ENCODE measurements at places on chromosomes 2 and 18.

DNA sequence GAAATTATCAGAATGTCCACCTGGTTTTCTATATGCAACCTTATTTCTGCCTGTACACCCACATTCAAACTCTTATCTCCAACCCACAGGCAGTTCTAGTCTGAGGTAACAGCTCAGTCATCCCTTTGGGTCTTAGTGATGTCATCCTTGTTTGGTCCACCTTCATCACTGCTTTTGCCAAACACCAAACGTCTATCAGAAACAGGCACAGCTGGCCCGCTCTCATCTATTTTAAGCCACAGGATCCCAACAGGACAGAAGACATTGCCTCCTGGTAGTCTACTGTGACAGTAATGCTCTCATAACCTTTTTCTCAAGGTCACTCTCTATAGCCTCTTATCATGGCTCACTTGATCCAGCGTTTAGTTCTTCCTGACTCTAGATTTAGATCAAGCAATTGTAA lies 99.0 kb upstream of the CHAC2 start:
- DNase-seq, result no peak

DNA sequence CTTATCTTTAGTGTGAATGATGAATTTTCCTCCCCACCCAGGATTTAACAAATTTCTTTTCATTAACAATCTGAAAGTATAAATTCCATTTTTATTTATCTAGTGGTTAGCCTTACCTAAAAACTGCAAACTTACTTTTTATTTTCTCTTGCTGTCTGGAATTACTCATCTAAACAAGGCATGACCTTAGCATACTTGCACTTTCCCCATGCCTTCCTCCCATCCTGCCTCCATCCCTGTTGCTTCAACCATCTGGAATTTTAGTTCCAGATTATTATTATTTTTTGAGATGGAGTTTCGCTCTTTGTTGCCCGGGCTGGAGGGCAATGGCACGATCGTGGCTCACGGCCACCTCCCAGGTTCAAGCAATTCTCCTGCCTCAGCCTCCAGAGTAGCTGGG lies 35.6 kb downstream of the GDF7 start:
- no peak for DNase-seq

DNA sequence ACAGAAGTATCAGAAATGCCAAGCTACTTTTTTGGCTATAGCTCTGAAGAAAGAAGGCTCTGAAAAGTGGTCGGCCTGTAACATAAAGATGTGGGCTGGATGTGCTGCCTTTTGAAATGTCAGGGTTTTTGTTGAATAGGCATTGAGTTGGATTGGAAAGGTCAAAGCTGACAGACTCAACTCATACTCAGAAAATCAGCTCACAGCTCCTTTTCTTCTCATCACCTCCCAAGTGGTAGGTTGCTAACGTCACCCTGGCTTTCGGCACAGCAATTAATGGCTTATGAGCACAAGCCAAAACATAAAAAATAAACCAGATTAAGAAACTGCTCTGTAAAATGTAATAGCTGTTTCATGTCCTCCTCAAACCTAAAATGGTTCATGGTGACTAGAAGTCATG lies 68.3 kb downstream of the KCNF1 start:
- no peak for DNase-seq

- no peak for DNase-seq
Observed at GRCh38 chr2:175309799-175310198, 128.3 kb upstream of the ATP5MC3 start.

- no peak for DNase-seq
Observed at GRCh38 chr2:235609746-235610145, 115.9 kb downstream of the AGAP1 start.

DNA sequence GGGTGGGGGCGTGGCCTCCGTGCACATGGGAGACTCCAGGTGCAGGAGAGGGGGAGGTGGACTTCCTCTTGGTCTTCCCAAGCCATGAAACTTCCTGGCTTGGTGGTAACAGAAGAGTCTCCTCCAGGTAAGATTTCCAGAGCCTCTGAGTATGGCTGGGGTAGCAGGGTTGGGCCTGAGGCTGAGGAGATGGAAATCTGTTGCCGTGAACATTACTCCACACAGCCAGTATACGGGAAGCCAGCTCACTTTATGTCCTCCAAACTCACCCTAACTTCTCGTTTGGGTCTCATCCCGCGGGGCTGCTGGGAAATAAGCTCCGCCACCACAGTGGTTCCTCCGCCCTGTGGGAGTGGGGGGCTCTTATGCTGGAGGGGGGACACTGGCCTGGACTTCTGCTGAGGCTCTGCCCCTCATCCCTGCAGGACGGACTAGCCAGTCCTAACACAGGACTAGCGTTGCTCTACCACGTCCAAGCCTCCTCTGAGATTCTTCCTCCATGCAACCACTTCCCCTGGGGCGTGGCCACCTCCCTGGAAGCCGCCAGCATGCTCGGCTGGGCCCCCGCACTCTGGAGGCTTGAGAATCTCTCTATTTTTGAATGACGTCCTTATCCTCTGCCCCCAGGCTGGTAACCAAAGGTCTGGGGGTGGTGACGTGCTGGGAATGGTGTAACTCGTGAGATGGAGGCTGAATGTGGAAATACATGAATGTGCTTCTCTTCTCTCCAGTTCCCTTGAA lies 777 bp upstream of the RAB17 start:
- DNase-seq, result no peak

DNA sequence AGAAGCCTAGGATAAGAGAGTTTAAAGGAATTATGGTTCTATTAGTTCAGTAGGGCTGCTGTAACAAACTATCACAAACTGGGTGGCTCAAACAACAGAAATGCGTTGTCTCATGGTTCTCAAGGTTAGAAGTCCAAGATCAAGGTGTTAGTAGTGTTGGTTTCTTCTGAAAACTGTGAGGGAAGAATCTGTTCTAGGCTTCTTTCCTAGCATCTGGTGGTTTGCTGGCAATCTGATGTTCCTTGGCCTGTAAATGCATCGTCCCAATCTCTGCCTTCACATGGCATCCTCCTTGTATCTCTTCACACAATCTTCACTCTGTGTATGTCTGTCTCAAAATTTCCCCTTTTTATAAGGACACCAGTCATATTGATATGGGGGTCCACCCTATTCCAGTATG lies 76.3 kb downstream of the MDH1 start:
- DNase-seq, result no peak

DNA sequence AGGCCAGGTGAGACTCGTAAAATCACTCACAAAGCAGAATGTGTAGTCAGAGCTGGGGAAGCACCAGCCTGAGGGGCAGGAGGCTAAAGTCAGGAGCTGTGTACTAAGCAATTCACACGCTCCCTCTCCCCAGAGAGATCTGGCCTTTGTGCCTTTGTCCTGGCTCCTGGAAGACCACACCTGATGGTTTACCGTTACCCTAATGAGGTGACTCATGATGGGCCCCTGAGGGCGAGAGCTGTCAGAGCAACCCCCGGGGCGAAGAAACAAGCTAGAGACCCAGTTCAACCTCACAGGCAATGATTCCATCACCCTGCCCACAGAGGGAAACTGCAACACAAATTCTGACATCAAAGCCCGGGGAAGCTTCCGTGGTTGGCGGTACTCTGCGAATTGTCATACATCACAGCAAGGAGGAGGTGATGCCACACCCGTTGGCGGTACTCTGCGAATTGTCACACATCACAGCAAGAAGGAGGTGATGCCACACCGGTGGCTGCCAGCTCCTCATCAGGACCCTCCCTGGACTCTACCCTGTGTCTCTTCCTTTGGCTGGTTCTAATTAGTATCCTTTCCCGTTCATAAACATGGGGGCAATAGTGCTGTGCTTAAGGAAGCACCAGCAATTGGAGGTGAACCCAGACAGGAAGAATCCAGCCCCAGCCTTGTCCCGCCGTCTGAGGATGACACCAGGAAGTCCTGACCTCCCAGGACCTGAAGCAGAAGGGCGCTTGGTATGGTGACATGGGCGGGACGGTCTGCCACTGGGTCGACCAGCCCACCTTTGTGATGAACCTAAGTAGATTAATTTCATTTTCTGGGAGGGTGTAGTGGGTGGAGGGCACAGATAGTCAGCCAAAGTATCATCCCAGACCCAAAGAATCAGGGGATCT lies 30.5 kb downstream of the B3GNT7 start:
- DNase-seq, result peak; percentile 85

DNA sequence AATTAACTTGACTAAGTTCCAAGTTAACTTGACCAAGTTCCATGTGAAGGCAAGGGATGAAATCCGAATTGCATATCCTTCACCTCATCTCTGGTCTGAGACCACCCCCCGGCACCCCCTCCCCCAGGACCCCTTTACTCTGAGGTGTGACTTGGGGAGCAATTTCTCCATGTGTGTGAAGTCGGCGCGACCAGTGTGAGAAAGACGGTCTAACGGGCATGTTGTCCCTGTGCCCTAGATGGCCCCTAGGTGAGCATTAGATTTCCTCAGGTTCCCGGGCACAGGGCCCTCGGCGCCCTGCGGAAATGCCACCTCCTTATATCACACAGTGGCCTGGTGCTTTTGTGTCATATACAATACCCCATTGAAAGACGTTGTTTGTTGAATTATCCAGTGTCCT lies 137.1 kb downstream of the CTIF start:
- DNase-seq, result no peak

DNA sequence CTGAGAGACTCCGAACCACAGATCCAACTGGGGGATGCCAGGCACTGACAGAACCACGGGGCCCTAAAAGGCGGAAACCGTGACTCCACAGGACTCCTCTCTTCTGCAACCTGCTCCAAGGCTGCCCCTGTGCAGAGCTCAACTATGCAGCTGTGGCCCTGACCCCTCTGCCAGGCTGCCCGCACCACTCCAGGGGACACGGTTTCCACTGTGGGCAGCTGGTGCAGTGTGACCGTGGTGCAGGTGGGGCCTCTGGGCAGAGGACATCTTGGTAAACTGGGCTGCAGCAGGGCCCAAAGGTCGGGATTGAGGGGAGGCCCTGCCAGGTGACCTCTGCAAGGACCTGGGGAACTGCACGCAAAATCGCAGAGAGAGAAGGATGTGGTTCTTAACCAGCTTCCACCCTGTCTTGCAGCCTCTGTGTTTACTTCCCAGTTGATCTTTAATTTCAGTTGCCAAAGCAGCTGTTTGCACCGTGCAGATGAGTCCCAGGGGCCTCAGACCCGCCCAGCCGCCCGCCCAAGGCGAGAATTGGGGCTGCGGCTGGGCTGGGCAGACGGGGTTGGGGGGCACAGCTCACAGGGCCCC lies 104.6 kb upstream of the CTDP1 start:
- no peak for DNase-seq

DNA sequence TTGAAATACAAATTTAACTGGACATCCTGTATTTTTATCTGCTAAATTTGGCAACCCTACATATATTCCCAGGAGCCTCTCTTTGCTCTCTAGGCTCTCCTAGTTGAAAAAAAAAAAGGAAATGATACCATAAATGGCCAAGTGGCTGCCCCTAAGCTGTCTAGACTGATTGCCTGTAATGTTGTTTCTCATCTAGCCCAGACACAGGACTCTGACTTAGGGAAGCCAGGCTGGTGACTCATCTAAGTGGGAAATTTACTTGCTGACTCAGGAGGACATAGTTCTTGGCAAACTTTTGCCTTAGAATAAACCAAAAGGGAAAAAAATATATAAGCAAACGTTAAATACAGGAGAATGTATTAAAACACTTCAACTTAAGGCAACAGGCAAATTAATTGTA lies 14.6 kb upstream of the ITGAV start:
- DNase-seq, result no peak

- no peak for DNase-seq
Observed at GRCh38 chr2:201886504-201886903, 80.2 kb downstream of the CDK15 start.

DNA sequence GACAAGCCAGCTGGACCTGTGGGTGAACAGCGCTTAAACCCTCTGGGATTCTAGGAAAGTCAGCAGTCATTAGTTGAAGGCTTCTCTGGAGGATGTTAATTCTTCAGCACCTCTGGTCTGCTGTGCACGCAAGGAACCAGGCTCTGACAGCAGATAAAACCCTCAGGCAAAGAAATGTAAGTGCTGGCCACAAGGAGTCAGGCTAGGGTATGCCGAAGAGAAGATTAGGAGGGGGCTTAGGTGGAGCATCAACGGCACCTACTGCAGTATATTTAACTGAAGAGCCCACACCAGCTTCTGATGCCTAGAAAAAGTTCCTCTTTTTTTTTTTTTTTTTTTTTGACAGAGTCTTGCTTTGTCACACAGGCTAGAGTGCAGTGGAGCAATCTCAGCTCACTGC lies 304.2 kb upstream of the MC4R start:
- DNase-seq, result no peak

GRCh38 chr2:193527146-193527545 lies 1332.4 kb upstream of the TMEFF2 start:
- no peak for DNase-seq

DNA sequence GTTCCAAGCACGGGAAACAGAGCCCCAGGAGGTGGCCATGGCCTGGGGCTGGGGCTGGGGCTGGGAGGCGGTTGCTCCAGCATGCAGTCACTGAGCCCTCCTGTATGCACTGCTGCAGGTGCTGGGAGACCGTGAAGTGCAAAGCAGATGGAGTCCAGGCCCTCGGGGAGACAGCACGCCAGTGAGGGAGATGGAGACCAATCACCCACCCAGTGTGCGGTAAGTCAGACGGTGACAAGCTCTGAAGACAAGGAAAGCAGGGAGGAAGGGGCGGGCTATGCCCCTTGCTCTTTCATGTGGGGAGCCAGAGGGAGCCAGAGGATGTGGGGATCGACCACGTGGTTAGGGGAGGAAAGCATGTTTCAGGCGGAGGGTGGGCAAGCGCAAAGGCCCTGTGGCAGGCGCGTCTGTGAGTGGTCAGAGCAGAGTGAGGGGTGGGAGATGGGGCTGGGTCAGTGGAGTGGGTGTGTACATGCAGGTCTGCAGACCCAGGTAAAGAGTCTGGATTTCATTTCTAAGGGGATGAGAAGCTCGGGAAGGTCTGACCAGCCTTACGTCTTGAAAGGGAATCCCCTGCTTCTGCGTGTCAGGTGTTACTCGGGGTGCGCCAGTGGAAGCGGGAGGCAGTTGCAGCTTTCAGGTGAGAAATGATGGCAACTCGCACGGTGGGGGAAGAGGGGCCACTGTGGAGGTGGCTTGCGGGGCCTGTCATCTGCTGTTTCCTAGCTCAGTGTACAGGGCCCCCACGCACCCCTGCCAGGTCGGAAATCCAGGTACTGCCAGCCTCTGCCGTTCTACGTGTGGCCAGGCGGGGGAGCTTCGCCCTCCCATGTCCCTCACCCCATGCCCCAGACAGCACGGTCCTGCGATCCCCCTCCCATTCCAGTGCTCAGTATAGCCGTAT lies 19.4 kb downstream of the RRM2 start:
- peak; percentile 56 for DNase-seq

All from CD4-positive, alpha-beta memory T cell (primary cell).